ENCODE measurements at places on chromosomes 2 and 18.

GRCh38 chr2:224946895-224947294, 95.4 kb downstream of the DOCK10 start:
- no peak for DNase-seq

- no peak for DNase-seq
Measured at GRCh38 chr2:222960126-222960525, 91.9 kb upstream of the KCNE4 start.

DNA sequence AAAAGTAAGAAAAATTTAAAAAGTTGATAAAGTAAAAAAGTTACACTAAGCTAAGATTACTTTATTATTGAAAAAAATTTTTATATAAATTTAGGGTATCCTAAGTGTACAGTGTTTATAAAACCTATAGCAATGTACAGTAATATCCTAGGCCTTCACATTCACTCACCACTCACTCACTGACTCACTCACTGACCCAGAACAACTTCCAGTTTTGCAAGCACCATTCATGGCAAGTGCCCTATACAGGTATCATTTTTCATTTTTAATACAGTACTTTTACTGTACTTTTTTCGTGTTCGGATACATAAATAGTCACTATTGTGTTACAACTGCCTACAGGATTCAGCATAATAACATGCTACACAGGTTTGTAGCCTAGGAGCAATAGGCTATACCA, 8.9 kb upstream of the THUMPD2 start:
- DNase-seq: no peak

GRCh38 chr2:217838409-217838831, 164.4 kb downstream of the TNS1 start:
- no peak for DNase-seq

DNA sequence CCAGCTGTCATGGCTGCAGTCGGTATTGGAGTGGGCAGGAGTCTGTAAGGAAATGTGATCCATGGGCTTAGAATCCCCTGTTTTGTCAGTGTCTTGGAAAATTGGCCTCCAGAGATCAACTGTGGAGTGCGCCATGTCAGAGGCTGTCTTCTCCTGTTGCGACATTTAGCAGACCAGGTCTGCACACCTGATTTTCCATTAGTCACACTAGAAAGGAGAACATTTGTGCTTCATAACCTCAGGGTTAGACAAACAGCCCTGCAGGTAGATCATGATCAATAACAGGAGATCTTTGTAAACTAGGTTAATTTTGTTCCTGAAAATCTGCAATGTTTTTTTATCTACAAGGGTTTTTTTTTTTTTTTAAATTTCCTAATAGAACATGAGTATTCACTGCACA, 28.0 kb downstream of the LDLRAD4 start:
- no peak for DNase-seq

DNA sequence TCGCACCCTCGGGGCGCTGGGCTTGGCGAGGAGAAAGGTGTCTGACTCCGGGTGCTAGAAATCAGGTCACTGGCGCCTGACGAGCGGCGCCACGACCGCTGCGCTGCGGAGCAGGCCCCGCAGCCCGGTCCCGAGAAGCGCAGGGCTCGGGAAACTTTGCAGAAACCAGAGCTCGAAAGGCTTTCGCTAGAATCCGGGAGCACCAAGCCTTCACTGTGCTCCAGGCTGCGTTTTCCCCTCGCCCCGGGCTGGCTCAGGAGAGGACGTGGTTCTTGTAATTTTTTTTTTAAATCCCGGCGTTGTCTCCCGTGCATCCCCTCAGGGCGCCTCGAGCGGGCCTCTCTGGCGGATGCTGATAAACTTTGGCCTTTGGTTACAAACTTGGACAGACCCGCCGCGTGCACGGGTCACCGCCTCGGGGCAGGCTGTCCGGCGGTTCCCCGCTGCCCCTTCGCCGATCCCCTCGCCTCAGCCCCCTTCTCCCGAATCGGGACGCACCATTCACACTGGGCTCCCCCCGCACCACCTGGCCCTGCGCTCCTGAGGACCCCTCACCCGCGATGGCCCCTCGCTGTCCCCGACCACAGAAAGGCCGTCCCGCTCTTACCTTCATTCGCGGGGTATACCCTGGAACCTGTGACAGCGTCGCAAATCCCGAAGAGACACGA, 419 bp downstream of the EPHA4 start:
- peak; percentile 17 for DNase-seq

DNA sequence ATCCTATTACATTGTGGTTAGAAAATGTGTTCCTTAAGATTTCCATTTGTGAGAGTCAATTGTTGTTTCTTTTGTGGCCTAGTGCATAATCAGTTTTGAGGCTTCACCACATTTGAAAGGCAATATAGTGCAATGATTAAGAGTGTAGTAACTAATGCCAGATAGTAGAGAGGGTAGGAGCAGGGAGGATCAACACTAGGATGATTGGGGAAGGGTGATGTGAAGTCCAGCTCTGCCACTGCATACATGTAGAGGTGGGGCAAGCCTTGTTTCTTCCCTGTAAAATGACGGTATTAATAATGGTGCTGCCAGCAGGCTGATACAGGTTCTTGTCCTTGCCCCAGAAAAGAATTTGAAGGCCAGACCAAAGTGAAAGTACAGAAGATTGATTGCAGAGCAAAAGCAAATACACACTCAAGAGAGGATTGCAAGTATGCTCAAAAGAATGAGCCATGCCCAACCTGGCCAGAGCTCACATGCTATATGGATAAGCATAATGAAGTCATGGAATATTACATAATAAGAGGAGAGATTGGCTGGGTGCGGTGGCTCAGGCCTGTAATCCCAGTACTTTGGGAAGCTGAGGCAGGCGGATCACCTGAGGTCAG, 8.0 kb downstream of the SP100 start:
- no peak for DNase-seq

- peak; percentile 86 for DNase-seq
Measured at GRCh38 chr2:73385504-73386341, at the start of gene ALMS1. TSS of gene ALMS1 (plus strand) at chr2:73385836. CDS start at chr2:73385869, 33 bp downstream.

DNA sequence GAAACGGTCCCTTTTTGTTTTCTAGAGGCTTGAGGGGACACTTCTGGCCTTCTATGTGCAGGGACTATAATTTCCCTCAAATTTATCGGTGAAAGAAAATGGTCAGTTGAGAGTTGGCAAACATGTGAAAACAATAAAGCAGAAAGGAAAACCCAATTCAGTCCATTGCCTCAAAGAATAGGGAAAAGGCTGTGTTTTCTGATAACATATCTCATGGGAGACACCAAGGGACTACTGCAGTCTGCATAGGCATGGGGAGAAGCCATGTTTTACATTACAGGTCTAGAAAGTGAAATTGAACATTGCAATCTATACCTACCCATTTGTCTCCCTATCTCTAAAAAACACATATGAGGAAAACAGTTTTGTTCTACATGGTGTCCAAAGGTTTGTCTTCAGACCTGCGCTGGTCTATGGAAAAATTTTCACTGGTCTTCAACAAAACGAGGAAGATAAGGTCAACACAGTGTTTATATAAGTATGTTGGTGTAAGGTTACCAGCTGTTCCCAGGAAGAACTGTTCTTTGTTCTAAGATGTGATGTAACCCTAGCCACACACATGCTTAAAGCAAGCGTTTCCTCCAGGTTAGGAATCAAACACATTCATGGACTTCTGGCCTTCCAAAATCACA, 179.7 kb downstream of the MREG start:
- no peak for DNase-seq

DNA sequence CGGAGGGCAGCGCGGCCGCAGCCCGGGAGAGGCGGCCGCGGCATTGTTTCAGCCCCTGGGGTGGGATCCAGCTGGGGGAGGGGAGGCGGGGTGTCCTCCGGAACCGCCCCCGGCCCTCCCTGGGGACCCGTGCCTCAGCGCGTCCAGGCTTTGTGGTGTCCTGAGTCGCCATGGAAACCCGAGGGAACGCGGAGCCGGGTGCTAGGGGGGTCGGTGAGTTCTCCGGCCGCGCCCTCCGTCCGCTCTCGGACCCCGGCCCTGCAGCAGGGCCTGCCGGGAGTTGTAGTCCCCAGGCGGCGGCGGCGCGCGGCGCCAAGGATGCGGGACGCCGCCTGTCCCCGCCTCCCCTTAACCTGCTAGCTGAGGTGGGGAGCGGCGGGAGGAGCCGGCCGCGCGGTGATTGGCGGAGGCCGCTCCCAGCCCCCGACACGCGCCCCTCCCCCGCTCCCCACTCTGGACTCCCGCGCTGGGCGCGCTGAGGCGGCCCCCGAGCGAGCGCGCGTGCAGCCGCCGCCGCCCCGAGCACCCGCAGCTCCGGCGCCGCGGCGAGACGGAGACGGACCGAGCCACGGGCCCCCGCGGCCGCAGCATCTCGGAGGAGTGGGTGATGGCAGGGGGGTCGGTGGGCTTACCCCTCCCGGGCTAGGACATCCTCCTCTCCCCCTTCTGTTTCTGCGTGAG, at the start of gene DPYSL5:
DPYSL5 (plus strand) TSS at position 478 of the 681 bp plus-strand sequence. CDS start 50,368 bp downstream, outside the sequence.
- DNase-seq: no peak

GRCh38 chr2:237053066-237053465, 32.6 kb upstream of the COPS8 start:
- DNase-seq: no peak

- DNase-seq: no peak
Measured at GRCh38 chr2:29336341-29337241, 221.4 kb downstream of the CLIP4 start.

DNA sequence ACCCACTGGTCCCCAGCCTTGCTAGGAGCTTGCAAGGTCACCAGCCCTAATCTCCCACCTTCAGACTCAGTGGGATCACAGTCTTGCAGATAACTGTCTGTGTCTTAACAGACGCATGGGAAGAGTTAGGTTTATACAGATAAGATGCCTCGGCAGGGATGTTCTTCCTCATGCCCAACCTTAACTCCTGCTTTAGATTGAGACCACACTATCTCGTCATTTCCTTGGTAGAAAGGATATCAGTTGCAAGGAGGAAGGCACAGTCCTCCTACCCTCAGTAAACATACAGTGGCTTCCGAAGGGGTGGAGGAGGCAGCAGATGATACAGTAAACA, 7.2 kb downstream of the NT5DC4 start:
- DNase-seq: no peak

- DNase-seq: no peak
Measured at GRCh38 chr2:174014699-174015070, 49.5 kb upstream of the SP3 start.

DNA sequence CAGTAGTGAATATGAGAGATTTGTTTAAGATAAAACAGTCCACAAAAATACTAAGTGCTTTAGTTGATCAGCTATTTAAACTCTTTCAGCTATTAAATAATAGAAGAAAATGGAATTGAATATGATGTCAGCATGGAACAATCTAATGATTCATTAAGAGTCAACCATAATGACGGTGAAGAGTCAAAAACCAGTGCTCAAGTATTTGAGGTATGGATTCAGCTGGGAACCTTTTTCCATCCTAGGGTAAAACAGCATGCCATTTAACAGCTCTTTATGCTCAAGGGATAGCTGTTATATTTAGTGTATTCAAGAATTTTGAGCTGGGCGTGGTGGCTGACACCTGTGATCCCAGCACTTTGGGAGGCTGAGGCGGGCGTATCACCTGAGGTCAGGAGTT, 29.7 kb downstream of the CARF start:
- DNase-seq: no peak

DNA sequence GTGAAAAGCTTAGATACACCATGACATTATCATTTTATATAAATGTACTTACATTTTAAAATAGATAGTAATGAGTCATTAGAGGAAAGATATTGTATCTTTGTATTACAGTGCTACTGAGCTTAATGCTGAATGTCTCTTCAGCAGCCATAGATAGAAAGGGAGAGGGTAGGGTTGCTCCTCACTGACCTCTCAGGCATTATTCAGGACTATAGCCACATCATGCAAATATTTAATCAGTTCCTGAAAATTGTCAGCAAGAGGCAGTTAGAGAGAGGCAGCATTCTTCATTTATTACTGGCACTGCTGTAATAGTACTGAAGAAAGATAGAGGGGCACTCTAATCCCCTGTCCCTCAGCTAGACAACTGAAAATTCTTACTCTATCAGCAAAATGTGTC, 242.0 kb upstream of the TANK start:
- no peak for DNase-seq

DNA sequence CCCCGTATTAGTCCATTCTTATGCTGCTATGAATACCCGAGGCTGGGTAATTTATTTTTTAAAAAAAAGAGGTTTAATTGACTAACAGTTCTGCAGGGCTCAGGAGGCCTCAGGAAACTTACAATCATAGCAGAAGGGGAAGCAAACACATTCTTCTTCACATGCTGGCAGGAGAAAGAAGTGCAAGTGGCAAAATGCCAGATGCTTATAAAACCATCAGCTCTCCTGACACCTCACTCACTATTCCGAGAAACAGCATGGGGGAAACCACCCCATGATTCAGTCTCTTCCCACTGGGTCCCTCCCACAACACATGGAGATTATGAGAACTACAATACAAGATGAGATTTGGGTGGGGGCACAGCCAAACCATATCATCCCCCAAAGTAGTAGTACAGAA, 2148.5 kb upstream of the PIK3C3 start:
- DNase-seq: no peak

DNA sequence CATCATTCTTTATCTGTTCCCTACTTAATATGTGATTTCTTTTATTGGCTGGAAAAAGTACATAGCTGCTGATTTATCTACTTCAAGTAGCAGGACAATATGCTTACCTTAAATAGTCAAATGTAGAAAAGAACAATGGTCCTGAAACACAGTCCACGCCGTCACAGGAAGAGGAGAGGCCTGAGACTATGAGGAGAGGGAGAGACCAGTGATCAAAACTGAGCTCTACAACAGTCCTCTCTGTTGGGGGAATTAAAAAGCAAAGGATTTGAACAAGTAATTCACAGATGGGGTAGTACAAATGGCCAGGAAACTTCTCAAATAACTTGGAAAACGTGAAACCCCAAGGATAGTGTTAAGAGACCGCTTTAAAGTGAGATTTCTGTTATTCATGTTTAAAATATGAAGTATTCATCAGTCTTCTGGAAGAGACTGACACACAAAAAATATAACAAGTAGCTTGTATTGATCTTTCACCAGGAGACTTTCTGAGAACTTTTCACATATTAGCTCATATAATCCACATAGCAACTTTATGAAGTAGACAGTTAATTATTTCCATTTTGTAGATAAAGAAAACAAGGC, 20.2 kb downstream of the SCYGR8 start:
- no peak for DNase-seq

GRCh38 chr2:99860720-99861375, 281.5 kb downstream of the AFF3 start:
- DNase-seq: no peak

- DNase-seq: no peak
Measured at GRCh38 chr2:242046206-242046826, 176.8 kb downstream of the RTP5 start.

DNA sequence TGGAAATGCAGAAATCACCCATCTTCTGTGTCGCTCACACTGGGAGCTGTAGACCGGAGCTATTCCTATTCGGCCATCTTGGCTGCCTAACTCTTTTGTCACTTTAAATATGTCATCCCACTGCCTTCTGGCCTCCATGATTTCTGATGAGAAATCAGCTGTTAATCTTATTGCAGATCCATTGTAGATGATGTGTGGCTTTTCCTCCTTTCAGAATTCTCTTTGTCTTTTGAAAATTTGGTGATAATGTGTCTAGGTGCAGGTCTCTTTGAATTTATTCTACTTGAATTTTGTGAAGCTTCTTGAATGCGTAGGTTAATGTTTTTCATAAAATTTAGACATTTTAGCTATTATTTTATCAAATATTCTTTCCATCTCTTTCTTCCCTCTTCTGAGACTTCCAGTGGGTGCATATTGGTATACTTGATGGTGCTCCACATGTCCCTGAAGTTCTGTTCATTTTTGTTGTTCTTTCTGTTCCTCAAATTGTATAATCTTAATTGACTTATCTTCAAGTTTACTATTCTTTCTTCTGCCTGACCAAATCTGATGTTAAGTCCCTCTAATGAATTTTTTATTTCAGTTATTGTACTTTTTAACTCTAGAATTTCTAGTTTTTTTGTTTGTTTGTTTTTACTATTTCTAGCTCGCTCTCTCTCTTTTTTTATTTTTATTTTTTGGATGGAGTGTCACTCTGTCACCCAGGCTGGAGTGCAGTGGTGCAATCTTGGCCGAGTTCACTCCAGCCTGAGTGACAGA, 90.8 kb upstream of the DLX2 start:
- no peak for DNase-seq
